ENCODE measurements at places on chromosomes 12 and 14.

DNA sequence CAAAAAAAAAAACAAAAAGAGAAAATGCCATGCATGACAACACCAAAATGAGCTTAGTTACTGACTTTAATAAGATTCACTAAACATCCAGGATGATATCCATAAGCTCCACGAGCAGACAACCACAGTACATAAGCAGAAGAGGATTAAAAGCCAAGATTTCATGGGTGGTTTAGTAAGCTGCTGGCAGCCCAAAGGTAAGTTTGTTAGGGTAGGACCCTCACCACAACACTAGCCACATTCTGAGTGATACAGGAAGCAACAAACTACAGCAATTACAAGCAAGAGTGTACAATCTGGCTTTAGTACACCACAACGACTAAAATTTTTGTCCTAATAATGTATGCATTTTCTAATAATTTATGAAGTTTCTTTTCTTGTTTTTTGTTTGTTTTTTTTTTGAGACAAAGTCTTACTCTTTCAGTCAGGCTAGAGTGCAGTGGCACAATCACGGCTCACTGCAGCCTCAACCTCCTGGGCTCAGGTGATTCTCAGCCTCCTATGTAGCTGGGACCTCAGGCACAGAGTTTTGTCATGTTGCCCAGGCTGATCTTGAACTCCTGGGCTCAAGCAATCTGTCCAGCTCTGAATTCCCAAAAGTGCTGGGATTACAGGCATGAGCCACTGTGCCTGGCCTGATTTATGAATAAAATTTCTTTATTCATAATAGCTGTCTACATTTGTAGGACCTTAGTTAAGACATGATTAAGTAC, 221.4 kb downstream of the MED13L start:
- no peak for DNase-seq

GRCh38 chr14:101839236-101839635, 77.7 kb downstream of the PPP2R5C start:
- DNase-seq = no peak

DNA sequence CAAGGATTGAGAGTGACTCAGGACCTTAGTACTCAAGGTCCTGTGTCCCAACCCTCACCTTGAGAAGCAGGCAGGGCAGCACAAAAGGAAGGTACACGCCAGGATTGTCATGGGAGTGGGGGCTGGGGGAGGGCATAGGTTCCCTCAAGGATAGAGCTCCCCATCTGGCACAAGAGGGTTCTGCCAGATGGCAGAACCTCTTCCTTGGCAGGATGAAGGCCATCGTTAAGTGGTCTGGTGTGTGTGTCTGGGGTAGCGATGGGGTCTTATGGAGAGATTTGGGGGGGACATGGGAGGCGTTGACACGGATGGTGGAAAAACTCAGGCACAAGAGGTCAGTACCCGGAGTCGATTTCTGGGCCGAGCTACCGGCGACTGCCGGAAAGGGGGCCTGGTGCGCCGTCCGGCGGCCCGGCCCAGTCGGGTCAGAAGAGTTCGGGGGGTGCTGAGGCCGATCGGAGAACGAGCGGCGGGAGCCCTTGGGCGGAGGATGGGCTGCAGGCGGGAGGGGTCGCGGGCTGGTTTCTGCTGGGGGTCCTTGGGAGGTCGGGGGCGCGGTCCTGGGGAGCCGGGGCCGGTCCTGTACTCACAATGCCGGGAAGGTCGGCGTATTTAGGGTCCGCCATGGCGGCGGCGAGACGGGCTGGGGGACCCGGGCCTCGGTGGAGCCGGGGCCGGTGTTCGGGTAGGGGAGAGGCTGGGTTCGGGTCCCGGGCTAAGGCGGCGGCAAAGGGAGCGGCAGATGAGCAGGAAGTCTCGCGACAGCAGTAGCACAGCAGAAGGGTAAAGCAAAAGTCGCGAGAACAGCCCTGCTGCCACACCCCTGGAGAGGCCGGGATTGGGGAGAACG, at the start of gene DCTN2:
Gene DCTN2 (minus strand): TSS at position 755 of the 850 bp plus-strand sequence. CDS start 129 bp downstream, at position 626.
- DNase-seq = peak; percentile 98

DNA sequence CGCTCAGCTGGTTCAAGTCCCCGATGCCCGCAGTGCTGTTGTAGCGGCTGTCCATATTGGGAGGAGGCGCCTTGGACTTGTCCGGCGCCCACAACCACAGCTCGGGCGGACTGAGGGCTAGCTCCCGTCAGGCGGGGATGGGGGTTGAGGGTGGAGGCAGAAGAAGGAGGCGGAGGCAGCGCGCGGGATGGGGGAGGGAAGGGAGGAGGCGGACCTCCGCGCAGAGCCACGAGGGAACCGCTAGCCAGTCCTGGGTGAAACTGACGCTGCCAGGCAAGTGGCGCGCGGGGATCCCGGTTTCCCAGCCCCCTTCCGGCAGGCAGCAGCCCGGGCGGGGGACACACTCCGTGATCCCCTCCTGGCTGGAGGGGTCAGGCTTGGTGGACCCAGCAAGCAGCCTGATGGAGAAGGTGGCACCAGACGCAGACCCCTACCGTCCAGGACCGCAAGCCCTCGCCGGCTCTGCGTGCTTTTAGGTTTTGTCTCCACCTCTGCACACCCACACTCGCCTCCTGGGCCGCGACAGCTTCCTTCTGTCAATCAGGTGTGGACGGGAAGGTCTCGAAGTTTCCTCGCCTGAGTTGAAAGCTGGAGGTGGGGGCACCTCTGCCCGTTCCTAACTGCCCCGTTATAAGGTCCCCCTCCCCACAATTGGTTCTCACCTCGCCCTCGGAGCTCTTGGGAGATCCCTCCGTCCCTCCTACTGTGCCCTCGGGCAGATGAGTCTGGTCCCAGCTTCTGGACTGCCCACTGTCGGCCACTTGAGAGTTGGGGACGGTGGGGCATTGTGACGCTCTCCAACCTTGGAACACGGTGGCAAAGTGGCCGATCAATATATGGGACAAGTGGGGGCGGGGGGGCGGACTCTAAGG, at the start of gene CPNE8:
Gene CPNE8 (minus strand): TSS at position 112 of the 872 bp plus-strand sequence. CDS start 57 bp downstream, at position 55.
- peak; percentile 41 for DNase-seq

GRCh38 chr14:100261621-100262020, 22.7 kb downstream of the YY1 start:
- DNase-seq = no peak

- DNase-seq = no peak
These were observed 70.1 kb downstream of the ZNF641 start for GRCh38 chr12:48280572-48280971.

DNA sequence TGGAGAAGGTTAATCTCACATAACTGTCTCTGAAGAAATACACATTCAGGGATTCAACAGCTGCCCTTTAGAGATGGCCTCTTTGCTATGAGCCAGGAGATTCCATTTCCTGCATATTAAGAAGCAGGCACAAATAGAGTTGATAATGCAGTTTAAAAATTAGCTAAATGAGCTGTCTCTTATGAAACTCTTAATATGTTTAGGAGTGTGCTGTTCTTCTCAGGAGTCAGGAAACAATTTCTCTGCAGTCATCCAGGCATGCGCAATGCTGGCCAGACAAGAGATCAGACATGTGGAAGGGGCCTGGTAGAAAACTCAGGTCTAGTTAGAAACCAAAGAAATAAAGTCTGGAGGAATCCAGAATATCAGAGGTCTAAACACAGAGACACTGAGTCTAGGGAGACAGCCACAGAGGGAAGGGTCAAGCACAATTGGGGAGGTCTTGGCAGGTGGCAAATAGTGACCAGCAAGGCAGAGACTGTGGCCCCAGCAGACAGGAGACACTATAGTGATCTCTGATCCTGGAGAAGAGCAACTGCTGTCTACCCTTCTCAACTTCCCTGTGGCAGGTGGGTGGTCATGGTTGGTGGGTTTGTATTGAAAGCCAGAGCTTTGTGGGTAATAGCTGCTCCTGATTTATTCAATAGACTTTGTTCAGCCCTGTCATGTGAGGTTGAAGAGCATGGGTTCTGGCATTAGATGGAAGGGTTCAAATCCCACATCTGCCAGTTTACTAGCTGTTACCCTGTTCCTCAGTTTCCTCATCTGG, 185.8 kb upstream of the RMST start:
- DNase-seq = no peak

GRCh38 chr12:76878099-76878898, 520 bp downstream of the CSRP2 start:
- peak; percentile 51 for DNase-seq

GRCh38 chr14:64410084-64410774, 22.1 kb downstream of the MTHFD1 start:
- no peak for DNase-seq

DNA sequence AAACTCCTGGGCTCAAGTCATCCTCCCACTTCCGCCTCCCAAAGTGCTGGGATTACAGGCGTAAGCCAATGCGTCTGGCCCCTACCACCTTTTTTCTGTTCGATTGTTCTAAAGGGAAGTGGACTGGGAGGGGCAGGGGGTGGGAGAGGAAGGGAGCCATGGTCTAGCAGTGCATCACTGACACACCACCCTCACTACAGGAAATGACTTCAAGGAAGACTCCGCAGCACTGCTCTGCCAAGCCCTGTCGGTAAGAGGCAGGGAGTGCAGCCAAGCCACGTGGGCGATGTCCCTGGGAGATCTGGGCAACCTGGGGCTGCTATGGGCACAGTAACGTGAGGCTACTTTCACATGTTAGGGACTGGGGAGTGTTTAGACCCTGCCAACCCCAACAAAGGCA, 18.0 kb downstream of the LRRC74A start:
- no peak for DNase-seq

DNA sequence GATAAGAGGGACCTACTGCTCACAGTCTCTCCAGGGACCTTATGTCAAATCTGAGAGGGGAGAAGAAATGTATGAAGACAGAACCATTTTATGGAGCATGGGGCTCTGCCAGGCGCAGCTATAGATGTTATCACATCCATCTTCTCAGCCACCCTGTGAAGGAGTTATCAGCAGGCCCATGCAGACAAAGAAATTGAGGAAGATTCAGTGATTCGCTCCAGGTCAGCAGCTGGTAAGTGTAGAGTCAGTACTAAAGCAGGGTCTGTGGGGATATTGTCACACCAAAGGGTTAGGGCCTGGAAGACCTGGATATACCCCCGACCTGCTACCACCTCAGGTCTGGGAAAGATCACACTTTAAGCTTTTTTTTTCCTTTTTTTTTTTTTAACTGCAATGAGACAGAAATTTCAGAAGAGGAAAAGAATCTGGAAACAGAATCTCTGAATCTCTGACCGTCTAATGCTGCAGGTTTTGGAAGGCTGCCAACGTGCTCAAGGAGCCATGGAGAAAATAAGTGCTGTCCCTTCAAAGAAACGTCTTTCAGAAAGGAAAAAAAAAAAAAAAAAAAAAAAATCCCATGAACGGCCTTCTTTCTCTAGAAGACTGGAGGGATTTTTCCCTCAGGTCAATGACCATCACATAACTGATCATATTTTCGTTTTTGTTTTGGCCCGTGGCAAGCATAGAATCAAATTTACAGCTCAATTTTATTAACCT, 73.3 kb upstream of the PLEKHG7 start:
- DNase-seq = no peak

Measured in GM03348 (cell line).